Body of pancreas (tissue), 4 donors: ENCODE measurements at places on chromosomes 6 and 20. TPM values are rescaled to one million over a fixed set of nuclear protein-coding genes. Genes with fewer than 3 reads are reported as not detected.

- H3K4me1 ChIP-seq: no peaks in the 10 kb centered on the region
- no peak overlapping the region for H3K27ac ChIP-seq
- DNase-seq: no peak
- H3K36me3 ChIP-seq: no peaks in the 10 kb centered on the region
- H3K4me3 ChIP-seq: no peak overlapping the region
Measured at GRCh38 chr20:54165803-54166202, 8.0 kb downstream of the CYP24A1 start.

DNA sequence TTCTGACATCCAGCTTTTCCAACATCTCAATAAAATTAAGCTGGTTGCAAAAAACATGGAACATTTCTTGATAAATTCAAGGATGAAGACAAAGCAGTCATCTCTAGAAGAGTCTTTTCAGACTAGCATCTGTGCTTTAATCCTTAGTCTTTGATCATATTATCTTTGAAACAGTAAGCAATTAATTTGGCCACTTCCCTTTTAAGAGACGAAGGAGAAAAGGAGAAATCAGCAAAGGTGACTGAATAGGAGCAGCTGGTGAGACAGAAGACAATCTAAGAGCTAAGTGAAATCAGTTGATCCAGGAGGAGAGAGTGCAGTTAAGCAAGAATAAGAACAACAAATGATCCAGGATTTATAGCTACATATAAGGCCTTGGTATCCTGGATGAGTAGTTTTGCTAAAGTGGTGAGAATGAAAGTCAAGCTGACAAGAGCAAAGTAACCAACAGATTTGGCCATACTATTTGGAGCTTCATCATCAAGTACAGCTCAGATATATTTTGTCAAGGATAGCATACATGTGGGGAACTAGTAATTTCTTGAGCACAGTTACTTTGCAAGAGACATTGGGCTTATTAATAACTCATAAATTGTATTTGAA is 215.5 kb downstream of the ADGB start:
- H3K27me3 ChIP-seq: no peaks in the 10 kb centered on the region
- no peak for DNase-seq

- DNase-seq: no peak
- no peaks in the 10 kb centered on the region for H3K4me1 ChIP-seq
- H3K4me3 ChIP-seq: no peak overlapping the region
- H3K27me3 ChIP-seq: no peaks in the 10 kb centered on the region
- no peak overlapping the region for H3K27ac ChIP-seq
Measured at GRCh38 chr6:37589941-37590340, 90.2 kb upstream of the CCDC167 start.

GRCh38 chr6:148530394-148530953 is 187.8 kb downstream of the SASH1 start:
- no peaks in the 10 kb centered on the region for H3K27me3 ChIP-seq
- no peak overlapping the region for H3K27ac ChIP-seq
- no peaks in the 10 kb centered on the region for H3K4me1 ChIP-seq
- DNase-seq: no peak
- H3K36me3 ChIP-seq: peaks cover 4% of the 10 kb centered on the region
- no peak overlapping the region for H3K4me3 ChIP-seq

DNA sequence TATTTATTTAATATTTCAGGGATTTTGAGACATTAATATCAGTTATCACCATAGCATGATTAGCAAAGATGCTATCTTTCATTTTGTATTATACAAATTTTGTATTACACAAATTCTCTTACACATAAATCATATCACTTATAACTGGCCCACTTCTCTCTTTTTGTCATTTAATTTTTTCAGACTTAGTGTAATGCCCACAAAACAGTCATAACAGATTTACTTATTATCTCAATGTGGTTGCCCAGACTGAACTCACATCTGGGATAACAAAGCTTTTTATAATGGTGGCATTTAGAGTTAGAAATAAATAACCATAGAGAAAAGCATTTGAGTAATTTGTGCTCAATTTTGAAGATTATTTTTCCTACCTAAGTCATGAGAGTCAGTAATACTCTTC is 148.3 kb downstream of the TFAP2B start:
- H3K4me1 ChIP-seq: no peaks in the 10 kb centered on the region
- no peak overlapping the region for H3K27ac ChIP-seq
- no peak for DNase-seq

DNA sequence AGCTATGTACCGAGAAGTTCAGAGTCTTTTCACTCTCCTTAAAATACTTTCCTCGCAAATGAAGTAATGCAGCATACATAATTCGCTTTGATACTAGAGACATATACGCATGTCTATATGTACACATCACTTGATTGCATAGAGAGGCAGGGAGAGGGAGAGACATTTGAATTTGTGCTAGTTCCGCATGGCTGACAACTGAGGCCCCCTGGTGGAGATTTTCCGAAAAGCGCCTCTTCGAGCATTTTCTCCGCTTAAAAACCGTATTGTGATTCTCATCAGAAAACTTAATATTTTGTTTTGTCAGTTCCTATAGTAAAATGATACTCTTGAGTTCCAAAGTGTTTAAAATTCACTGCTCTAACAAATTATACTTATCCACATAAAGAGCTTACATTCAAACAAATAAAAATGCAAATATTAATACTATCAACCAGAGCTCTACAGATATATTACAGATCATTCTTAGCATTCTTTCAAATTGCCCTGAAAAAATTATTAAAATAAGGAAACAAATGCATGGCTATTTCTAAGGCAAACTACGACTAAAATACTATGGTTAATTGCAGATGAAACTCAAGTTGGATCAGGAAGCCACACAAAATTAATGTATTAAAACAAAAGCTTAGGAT is 637 bp downstream of the MYLK4 start:
- H3K36me3 ChIP-seq: no peaks in the 10 kb centered on the region
- H3K4me3 ChIP-seq: no peak overlapping the region

- no peaks in the 10 kb centered on the region for H3K36me3 ChIP-seq
- DNase-seq: no peak
- no peak overlapping the region for H3K4me3 ChIP-seq
- H3K27ac ChIP-seq: no peak overlapping the region
Measured at GRCh38 chr6:154602708-154603107, 92.2 kb upstream of the CNKSR3 start.

GRCh38 chr20:23998392-23998791 is 9.8 kb upstream of the GGTLC1 start:
- no peaks in the 10 kb centered on the region for H3K27me3 ChIP-seq
- H3K27ac ChIP-seq: no peak overlapping the region
- no peak for DNase-seq
- no peak overlapping the region for H3K4me3 ChIP-seq
- no peaks in the 10 kb centered on the region for H3K4me1 ChIP-seq

DNA sequence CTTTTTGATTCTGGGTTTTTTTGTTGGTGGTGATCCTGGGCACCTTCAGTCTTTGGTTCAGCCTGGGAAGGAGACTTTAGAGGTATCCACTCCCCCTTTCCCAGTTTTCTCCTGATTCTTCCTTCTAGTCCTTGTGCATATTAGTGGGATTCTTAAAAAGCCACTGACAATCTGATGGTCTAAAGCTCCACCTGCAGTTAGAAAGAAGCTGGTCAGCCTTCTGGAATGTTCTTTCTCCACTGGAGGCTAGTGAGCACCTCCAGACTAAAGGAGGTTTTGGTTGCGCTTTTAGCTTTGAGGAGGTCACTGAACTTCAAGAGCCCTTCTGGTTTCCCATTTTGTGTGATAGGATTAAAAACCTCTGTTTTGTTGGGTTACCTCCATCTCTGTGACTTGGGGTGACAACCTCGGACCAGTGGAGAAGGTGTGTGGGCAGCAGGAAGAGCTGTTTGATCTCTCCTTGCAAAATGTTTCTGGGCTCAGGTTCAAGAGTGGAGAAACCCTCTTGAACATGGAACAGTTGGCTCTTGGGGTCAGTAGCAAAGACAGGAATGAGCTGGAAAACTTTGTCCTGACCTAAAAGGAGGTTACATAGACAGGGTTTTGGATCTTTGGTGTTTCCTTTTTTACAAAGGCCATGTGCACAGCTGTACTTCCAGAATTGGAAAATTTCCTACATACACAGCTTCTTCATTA is 29.0 kb downstream of the JARID2 start:
- H3K27me3 ChIP-seq: no peaks in the 10 kb centered on the region
- H3K27ac ChIP-seq: no peak overlapping the region
- DNase-seq: no peak

GRCh38 chr6:87922947-87923330 is 124.7 kb upstream of the SPACA1 start:
- no peak overlapping the region for H3K4me3 ChIP-seq
- H3K27ac ChIP-seq: no peak overlapping the region

DNA sequence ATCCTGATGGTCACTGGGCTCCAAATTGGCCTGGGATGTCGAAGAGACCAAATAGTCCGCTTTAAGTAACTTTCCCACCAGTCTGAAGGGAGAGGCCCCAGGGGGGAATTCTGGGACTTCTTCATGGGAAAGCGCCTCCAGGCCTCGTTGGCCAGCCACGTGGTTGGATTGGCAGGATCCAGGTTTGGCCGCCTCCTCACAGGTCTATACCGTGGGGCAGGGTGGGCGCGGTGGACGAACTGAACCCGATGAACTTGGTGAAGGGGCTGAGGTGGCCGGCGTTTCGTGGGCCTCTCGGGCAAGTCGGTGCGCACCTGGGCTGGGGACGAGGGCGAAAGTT is 297 bp downstream of the POM121L2 start:
- H3K4me3 ChIP-seq: no peak overlapping the region
- H3K27me3 ChIP-seq: peaks cover 13% of the 10 kb centered on the region
- H3K27ac ChIP-seq: no peak overlapping the region
- no peaks in the 10 kb centered on the region for H3K36me3 ChIP-seq
- no peak for DNase-seq

- no peak for DNase-seq
- H3K4me3 ChIP-seq: no peak overlapping the region
- H3K27ac ChIP-seq: no peak overlapping the region
- no peaks in the 10 kb centered on the region for H3K27me3 ChIP-seq
Measured at GRCh38 chr6:1986454-1987243, 258.8 kb downstream of the GMDS start.

DNA sequence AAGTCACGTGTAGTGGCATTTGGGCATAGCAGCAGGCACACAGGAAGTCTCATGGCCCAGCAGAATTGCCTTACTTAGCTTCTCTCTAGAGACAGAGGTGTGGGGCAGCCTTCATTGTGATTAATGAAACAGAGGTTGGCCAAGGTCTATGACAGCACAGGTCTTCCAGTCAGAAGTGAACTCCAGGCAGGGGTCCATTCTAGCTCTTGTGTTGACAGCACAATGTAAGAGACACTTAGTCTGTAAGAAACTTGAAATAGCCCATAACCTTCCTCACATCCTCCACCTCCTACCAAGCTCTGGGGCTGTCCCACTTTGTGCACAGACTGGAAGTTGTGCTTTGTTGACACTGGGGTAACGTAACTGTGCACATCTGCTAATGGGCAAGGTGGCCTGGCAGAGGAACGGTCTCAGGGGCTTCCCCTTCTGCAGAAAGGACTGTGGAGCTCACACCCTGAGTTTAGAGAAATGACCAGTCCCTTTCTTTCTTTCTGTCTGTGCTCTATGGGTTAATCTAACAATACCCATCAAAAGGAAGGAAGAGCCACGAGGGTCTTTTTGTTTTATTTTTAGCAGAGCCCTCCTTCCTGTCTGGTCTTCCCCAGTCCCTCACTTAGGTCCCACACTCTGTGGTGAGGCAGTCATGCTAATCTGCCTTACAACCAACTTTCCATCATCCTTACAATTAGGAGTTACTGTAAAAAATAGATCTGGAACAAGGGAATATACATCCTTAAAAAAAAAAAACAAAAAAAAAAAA is 35.6 kb upstream of the TAGAP start:
- no peak overlapping the region for H3K4me3 ChIP-seq
- no peak for DNase-seq
- no peaks in the 10 kb centered on the region for H3K27me3 ChIP-seq
- no peaks in the 10 kb centered on the region for H3K36me3 ChIP-seq

DNA sequence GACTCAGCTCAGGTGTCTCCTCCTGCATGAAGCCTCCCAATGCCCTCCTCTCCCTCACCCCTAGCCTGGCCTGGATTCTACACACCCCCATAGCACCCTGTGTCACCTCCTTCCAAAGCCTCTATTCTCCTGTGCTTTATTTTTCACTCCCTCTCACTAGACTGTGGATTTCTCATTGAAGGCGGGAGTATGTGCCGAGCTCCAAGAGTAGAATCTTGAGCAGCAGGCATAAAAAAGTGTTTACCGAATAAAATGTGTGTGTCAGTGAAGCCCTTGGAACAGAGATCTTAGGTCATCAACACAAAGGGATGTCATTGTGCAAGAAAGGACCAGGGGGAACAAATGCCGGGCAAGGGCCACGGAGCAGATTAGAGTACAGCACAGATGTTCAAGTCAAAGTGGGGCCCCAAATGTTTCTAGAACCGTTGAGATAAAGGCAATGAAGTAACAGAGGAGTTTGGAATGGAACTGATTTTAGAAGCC is 106.1 kb upstream of the TMEM170B start:
- no peaks in the 10 kb centered on the region for H3K36me3 ChIP-seq
- no peak overlapping the region for H3K27ac ChIP-seq
- H3K27me3 ChIP-seq: no peaks in the 10 kb centered on the region
- no peak overlapping the region for H3K4me3 ChIP-seq
- H3K4me1 ChIP-seq: peaks cover 20% of the 10 kb centered on the region

GRCh38 chr6:141498977-141499376 is 633.7 kb upstream of the GJE1 start:
- H3K36me3 ChIP-seq: no peaks in the 10 kb centered on the region
- H3K4me1 ChIP-seq: no peaks in the 10 kb centered on the region
- H3K27ac ChIP-seq: no peak overlapping the region
- no peak for DNase-seq

DNA sequence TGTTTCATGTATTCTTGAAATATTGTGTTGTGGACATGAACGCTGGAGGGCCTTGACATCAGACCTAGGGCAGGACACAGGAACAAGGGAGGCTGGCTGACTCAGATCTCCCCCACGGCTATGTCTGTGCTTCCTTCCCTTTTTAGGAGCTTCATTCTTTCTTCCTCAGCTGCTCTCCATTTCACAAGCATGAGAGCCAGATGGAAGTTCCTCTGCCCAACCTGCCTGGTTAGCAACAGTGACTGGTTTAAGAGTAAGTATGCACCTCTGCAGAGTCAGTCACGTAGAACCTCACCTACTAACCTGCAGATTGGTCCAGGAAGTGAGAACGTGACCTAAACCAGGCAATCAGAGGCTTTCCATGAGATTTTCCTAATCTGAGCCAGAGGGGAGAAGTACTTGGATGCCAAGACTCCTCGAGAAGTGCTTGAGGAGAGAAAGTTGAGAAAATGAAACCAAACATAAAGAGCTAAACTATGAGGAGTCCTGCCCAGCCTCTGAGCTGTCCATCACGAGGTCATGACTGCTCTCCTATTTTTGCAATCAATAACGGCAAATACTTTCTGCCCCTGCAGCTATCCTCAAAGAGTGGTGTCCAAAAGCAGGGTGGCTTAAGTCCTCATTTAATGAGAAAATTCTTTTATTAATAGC is 465.2 kb upstream of the CITED2 start:
- H3K27ac ChIP-seq: no peak overlapping the region

- no peaks in the 10 kb centered on the region for H3K27me3 ChIP-seq
- peaks cover 5% of the 10 kb centered on the region for H3K4me1 ChIP-seq
- peak; percentile 45 for DNase-seq
- H3K27ac ChIP-seq: no peak overlapping the region
- no peak overlapping the region for H3K4me3 ChIP-seq
Measured at GRCh38 chr6:33988121-33989015, 157.5 kb downstream of the GRM4 start.

Gene LST1
- 2.9 TPM for total RNA-seq

Gene TRDN
- not detected for total RNA-seq

Gene ULBP2
- not detected for total RNA-seq

Gene GTSF1L
- not detected for total RNA-seq

Gene NFKBIL1
- 5.6 TPM for total RNA-seq

Gene EHMT2
- total RNA-seq: 87.7 TPM

Gene AIF1
- total RNA-seq: 7.3 TPM

Gene MACROD2
- total RNA-seq: 8.3 TPM

Gene FILIP1
- total RNA-seq: 3.0 TPM

Gene GMDS
- 34.5 TPM for total RNA-seq

Gene RHAG
- not detected for total RNA-seq

Gene SPATA25
- 1.3 TPM for total RNA-seq

Gene FGD2
- 10.1 TPM for total RNA-seq
